Activated naive CD8-positive, alpha-beta T cell treated with anti-CD3 and anti-CD28 coated beads, Interleukin-2, amount 50 U/mL, for 16 hours (primary cell): ENCODE measurements at places on chromosomes 5 and 9.

- no peak for DNase-seq
Observed at GRCh38 chr5:118224546-118224945, 763.8 kb downstream of the DTWD2 start.

DNA sequence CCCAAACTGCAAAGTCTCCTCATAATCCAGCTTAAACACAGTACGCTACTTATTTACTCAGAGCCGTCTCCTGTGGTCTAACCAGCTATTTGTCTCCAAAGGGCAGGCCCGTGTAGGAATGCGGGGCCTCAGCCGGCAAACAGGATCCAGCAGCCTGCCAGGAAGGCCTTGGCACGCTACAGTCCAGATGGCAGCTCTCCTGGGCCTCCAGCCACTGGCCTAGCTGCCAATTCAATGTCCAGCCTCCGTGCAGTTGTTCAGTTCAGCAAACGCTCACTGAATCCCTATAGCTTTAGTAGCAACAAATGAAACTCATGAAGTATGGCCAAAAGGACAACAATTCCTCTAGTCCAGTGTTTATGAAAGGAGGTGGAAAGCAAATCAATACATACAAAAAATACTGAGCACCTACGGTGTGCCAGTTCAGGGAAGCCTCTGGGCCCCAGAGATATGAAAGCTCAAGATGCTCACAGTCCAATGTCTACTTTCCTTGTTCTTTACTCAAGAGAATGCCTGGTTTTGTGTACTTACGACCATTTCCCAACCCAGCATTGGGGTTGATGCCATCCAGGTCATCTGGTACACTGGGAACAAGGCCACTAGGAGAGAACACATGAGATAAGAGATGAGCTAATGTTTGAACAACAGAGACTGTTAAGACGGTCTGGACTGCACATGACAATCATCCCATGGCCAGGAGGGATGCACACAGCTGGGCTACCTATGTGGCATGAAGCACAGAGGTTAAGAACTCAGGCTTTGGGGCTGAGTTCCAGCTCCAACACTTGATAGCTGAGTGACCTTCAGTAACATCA lies 8.3 kb downstream of the CDK5RAP2 start:
- no peak for DNase-seq

GRCh38 chr5:163193886-163194285 lies 243.5 kb upstream of the CCNG1 start:
- DNase-seq: no peak

DNA sequence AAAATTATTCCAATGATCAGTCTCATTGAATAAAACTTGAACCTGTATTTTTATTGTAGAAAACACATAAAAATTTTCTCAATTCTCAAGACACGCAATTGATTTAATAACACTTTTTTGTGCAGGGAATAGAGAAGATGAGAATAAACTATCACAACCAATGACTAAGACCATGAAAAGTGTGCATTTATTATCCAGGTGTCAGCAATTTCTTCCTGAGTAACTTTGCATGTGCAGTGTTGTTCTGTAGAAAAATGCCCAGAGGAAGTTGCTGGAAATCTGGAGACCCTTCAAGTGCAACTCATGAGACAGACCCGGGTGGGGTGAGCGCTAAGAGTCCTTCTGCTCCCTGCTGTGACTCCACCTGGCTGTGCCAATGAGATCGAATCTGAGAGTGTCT lies 405.7 kb downstream of the SEMA5A start:
- no peak for DNase-seq

DNA sequence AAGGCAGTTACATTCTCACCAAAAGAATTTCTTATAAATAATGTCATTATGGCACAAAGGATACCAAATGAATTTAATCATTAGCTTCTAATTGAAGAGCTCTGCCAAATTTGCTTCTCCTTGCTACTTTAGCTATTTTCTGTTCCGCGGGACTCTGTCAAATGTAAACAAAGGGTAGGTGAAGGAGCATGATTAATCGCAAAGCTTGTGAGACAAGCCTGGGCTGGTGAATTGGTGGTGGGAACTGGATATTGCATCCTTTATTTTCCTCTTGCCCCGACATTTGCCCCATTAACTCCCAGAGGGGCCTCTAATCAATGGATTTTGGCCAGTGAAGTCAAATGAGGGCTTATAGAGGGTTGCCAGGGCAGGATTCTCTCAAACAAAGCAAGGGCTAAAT lies 234.2 kb upstream of the RFX3 start:
- DNase-seq: no peak

DNA sequence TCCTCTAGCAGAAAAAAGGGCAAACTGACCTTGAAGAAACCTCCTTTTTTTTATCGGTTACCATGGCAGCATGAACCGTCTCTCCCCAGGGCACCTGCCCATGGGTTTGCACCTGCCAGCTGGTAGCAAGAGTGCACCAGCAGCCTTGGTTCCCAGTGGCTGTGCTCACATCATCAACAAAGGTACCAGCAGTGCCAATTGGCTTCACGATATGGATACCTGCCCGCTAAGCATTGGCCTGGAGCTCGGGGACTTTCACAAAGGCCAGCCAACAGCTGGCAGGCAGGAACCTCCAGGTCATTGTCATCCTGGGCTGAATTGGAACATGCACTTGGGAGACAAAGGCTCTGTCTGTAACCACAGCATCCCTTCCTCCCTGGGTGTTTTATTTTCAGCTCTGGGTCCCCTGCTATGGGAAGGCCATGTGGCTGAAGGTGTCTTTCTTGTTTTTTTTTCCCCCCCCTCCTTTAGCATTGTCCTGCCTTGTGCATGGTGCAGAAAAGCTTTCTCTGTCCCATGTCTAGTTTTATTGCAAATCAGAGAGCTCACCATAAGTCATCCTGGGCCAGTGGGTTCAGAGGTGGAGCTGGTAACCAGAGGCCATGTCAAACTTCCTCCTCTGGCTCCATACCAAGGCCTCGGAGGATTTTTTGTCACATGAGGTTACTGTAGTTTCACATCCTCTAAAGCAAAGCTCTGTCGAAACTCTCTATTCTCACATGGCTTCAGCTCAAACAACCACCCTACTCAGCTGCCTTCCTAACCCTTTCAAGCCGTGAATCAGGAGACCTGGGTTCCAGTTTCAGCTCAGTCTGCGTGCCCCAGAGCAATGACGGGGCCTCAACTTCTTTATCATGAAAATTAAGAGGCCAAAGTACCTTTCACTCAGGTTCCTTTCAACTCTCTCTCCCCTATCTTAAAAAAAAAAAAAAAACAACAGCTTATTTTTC lies 145.5 kb upstream of the MAP3K1 start:
- peak; percentile 3 for DNase-seq

GRCh38 chr5:25006237-25006636 lies 361.5 kb upstream of the CDH10 start:
- no peak for DNase-seq

DNA sequence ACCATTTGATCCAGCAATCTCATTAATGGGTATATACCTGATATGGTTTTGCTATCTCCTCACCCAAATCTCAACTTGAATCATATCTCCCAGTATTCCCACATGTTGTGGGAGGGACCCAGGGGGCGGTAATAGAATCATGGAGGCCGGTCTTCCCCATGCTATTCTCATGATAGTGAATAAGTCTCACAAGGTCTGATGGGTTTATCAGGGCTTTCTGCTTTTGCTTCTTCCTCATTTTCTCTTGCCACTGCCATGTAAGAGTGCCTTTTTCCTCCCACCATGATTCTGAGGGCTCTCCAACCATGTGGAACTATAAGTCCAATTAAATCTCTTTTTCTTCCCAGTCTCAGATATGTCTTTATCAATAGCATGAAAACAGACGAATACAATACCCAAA lies 74.5 kb upstream of the APC start:
- DNase-seq: no peak

GRCh38 chr9:127112056-127112455 lies 10.4 kb downstream of the ANGPTL2 start:
- no peak for DNase-seq

- DNase-seq: no peak
Observed at GRCh38 chr5:36135988-36136387, 15.7 kb downstream of the LMBRD2 start.

DNA sequence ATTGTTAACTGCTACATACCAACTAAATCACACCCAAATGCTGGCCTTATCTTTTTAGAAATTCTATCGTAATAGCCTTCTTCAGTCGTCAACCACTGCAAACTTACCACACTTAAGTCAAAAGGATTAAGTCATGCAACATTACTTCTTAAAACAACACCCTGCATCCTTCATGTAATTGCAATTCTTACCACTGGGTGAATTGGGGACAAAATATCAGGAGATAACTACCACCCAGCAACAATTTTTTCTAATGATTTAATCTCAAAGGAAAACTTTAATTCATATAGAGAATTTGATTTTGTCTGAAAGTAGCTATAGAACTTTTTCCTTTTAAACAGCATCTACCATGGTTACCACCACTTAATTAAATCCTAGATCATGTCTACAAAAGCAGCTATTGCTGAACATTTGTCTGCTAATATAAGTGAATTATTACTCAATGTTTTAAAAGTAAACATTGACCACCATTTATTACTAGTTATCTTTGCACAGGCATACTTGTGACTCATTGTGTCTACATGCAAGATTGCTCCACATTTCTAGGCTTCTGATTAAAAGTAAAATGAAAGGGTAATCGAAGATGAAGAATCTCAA lies 10.5 kb downstream of the MLLT3 start:
- no peak for DNase-seq

DNA sequence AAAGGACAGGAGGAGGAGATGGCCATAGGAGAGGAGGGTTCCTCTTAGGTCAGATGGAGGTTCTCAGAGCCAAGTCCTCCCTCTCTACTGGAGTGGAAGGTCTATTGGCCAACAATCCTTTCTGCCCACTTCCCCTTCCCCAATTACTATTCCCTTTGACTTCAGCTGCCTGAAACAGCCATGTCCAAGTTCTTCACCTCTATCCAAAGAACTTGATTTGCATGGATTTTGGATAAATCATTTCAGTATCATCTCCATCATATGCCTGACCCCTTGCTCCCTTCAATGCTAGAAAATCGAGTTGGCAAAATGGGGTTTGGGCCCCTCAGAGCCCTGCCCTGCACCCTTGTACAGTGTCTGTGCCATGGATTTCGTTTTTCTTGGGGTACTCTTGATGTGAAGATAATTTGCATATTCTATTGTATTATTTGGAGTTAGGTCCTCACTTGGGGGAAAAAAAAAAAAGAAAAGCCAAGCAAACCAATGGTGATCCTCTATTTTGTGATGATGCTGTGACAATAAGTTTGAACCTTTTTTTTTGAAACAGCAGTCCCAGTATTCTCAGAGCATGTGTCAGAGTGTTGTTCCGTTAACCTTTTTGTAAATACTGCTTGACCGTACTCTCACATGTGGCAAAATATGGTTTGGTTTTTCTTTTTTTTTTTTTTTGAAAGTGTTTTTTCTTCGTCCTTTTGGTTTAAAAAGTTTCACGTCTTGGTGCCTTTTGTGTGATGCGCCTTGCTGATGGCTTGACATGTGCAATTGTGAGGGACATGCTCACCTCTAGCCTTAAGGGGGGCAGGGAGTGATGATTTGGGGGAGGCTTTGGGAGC lies 3.1 kb downstream of the EGR1 start:
- no peak for DNase-seq

DNA sequence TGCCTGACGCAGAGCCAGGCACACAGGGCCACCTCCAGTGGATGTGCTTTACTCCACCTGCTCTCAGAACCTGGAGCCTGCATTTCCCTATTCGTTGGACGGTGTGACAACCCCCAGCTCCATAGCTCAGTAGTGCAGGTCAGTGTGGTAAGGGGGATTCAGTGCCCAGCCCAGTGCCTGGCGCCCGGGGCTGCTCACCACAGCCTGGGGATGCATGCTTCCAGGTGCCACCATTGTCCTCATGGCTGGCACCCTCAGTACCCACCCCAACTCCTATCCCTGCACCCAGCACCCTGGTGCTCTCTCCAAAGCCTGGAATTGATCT lies 32.8 kb upstream of the ADAMTS2 start:
- no peak for DNase-seq

GRCh38 chr5:91126888-91127287 lies 256.2 kb downstream of the ARRDC3 start:
- no peak for DNase-seq

DNA sequence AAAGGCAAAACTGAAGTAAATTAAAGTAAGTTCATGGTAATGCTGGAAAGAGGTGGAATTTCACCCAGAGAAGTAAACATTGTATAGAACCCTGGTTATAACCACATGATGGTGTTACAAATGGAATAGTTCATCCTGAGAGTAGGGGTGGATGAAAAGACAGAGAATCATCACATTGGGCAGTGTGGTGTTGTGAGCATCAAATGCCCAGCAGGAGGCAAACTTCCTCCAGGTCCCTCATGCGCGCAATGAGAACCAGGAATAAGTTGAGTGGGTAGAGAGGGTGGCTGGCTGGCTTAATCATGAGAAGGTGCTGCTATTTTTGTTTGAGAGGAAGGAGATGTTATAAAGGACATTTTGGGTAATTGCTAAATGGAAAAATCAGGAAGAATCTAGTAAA lies 163.3 kb upstream of the HMHB1 start:
- no peak for DNase-seq

DNA sequence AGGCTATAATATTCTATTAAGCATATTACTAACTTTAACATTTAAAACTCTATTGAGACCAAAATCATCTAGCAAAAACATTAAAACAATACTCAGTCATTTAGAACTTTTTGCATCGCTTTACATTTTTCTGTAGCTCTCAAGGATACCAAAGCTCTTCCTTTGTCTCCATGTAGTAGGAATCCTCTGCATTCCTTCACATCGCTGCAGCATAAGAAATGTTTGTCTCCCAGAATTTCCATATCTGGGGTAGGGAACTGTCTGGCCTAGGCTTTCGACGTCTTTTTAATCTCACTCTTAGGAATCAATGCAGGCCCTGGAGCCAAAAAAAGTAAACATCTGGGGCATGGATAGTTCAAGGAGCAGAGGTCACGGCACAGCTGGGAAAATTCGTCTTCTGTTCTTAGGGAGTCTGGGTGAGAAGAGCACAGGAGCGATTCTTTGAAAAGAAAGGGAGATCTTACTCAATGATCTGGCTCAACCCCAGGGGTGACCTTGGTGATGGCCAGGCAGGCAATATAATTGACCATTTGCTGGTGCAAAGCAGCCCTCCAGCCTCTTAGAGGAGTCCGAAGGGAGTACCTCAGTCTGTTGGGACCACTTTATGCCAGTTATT lies 23.2 kb upstream of the RAI14 start:
- DNase-seq: no peak
